Hematopoietic multipotent progenitor cell treated with erythropoietin and hydrocortisone succinate and interleukin-3 and kit ligand, for 17 days (in vitro differentiated cells): ENCODE measurements at places on chromosomes 13 and 19.

- DNase-seq = no peak
Observed at GRCh38 chr13:51329606-51330005, 9.9 kb upstream of the SERPINE3 start.

- no peak for DNase-seq
Observed at GRCh38 chr19:18898081-18898606, 2.2 kb upstream of the CERS1 start.

GRCh38 chr19:19192910-19193423, 909 bp downstream of the RFXANK start:
- no peak for DNase-seq

- DNase-seq = no peak
Observed at GRCh38 chr13:63948045-63948444, 2532.4 kb upstream of the PCDH20 start.

- DNase-seq = no peak
Observed at GRCh38 chr13:107675847-107676550, 539.3 kb downstream of the LIG4 start.

DNA sequence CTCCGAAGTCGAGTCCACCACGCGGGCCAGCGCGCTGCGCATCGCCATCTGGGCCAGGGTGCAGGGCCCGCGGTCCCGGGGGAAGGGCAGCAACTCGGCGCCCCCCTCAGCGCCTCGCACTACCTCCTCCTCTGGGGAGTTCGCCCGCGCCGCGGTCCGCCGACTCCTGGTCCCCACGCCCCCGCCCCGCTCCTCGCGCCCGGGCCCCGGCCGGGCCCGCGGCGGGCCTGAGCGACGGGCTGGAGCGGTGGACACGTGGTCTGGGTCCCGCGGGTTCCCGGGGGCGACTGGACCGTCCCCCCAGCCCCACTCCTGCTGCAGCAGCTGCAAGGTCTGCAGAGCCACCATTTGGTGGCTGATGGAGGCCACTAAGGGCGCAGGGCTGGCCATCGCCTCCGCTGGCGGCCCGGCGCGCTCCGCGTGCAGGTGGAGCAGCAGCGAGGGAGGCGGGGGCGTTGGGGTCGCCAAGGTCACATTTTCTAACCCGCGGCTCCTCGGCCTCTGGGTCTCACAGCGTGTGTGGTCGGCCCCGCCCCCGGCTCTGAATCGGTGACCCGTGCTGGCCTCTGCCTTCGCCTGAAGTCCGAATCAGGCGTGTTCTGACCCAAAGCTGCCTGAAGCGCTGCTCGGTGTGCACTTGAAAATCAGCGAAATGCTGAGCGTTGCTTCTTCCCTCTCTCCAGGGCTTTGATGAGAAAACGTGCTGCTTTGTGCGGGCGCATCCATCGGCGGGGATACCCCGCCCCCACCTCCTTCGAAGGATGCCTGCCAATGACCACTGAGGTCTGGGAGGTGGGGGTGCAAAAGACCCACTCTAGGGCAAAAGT, at the start of gene DLEU7:
DLEU7 (minus strand) TSS at position 436 of the 827 bp plus-strand sequence; CDS start at position 390, 46 bp downstream.
- no peak for DNase-seq

- no peak for DNase-seq
Observed at GRCh38 chr13:21359855-21360254, 99.2 kb downstream of the ZDHHC20 start.

GRCh38 chr19:52191951-52192350, 2.1 kb downstream of the PPP2R1A start:
- no peak for DNase-seq

GRCh38 chr19:55544776-55545439, 435 bp downstream of the SBK3 start:
- DNase-seq = no peak

DNA sequence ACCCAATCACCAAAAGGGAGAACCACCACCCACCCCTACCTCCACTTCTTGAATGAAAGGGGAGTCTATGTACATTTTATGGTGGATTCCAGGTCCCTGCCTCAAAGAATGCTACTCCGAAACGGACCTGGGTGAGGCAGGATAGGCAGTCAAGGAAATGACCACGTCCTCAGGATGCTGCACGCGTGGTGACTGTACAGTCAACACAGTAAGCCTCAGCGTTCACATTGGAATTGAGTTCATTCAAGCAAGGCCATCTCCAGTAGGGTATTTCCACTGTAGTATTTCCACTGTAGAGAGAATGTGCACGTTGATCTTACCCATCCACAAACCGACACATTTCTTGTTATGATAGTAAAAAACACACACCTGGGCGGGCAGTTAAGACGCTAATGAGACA, 16.9 kb downstream of the ZSCAN5C start:
- no peak for DNase-seq

DNA sequence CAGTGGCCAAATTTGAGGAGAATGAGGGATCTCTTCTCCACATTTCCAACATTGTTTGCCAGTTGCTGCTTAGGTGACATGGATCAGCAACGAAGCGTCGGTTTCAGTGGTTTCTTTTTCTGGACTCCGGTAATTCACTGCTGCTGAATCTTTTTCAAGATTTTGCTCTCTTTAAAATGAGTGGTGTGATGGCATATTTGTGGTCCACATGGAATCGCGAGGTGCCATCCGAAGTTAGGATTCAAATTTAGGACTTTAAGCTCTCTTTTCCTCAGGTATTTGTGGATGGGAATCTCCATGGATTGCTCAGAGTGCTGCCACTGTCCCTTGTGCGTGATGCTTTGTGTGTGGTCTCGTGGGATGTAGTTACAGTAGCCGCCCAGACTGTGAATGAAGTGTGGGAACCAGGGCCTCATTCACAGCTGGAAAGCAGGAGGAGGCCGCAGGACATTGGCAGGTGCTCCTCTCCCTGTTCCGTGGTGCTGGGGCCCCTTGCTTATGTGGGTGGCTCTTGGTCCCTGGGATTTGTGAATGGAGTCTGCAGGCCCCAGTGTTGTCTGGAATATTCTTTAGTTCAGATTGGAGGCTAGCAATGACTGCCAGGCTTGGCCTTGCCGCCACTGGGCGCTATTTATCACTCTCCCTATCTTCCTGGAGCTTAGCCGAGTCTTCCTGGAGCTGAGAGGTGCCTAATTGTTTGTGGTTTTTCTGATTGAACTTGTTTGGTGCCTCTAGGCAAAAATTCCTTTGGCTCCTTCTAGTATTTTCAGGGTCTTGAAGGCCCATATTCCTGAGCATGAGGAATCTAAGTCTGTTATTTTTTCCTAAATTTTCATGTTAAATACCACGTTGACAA, 1.5 kb downstream of the ILF3 start:
- DNase-seq = peak; percentile 63
